Iris pigment epithelial cell (primary cell): ENCODE measurements at places on chromosomes 12 and 14.
A peak's percentile ranks its signal among the peaks of the same experiment; 100 is the strongest.

- DNase-seq, result peak; percentile 95
These were observed 323.8 kb downstream of the RAD51B start for GRCh38 chr14:68143341-68143841.

- DNase-seq, result no peak
These were observed 363.1 kb upstream of the OR4E1 start for GRCh38 chr14:22036541-22037239.

GRCh38 chr14:55398679-55399078 is 13.0 kb downstream of the ATG14 start:
- peak; percentile 97 for DNase-seq

DNA sequence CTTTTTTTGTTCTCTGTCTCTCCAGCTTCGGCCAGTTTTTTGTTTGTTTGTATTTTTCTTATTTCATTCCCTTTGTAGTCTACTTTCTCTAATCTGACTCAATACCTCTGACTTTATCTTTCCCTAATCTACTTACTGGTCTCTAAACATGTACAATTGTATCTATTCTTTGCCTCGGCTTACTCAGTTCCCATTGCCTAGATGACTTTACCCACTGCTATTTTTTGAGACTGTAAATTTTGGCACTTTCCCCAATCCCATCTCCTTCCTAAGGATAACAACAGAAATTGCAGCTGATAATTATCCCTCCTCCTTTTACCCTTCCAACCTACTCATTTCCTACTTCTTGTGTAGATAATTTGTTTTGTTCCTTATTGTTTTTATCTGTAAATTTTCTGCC is 511.1 kb downstream of the RPL10L start:
- no peak for DNase-seq

DNA sequence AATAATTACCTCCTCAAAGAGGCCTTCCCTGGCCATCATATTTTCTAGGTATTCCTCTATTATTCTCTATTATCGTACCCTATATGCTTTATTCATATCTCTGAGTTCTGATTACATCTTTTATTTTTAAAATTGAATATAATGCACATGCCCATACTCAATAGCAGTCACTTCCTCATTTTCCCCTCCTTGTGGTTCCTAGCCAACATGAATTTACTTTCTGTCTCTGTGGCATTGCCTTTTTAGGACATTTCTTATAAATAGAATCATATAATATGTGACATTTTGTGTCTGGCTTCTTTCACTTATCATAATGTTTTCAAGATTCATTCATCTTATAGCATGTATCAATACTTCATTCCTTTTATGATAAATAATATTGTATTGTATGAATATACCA is 74.4 kb upstream of the TRHDE start:
- DNase-seq, result no peak

DNA sequence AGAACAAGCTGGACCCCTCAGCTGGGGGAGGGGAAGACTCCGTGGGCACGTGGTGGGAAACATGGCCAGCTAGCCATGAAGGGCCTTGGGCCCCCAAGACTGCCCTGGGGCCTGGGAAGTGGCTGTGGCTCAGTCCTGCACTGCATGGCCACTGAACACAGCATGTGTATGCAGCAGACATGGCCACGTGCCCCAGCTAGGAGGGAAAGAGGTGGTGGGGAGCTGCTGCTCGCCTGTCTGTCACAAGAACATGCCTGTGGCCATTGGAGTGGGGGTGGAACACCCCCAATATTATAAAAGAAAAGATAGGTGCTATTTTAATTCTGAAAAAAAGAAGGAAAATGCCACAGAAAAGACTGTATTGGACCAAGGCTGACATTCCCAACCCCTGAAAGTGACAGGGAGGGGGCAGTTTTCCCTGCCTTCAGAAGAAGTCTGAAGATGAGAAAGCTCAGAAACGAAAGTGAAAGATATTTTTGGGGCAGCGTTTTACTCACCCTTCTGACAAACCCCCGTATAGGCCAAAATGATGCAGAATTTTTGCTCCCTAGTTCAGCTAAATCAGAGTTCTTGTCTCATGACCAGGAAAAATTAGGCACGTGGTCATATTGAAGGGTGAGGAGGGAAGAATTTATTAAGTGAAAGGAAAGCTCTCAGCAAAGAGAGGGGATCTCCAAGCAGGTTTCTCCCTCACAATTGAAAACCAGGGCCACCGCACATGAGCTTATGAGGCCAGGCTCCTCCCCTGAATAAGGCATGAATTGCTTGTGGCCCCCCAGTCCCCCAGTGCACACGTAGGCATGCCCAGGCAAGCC is 35.2 kb upstream of the PCNX1 start:
- DNase-seq, result no peak

GRCh38 chr14:74712499-74713394 is at the start of the genes AREL1 and FCF1:
TSS of gene AREL1 (minus strand) at chr14:74713080. CDS start at chr14:74685615, 27,465 bp downstream.
TSS of gene FCF1 (plus strand) at chr14:74713144. CDS start at chr14:74713198, 54 bp downstream.
- peak; percentile 91 for DNase-seq

DNA sequence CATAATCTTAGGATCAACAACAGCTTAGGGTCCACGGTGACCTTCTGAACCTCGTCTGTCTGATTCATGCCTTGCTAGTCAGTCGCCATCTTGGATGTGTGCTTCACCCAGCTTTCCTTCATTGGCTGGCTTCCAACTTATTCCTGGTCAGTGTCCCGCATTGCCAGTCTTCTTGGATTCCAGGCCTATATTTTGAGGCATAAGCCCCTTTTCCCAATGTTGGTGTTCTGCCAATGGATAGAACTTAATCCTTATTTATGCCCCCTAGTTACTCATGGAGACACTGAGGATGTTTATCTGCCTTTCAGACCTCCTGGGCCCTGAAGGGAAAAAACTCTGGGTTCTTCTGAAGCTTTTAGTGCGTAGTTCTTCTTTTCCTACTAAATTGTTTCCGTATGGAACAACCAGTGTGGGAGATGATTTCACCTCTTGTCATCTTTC is 5.8 kb downstream of the JDP2 start:
- no peak for DNase-seq

DNA sequence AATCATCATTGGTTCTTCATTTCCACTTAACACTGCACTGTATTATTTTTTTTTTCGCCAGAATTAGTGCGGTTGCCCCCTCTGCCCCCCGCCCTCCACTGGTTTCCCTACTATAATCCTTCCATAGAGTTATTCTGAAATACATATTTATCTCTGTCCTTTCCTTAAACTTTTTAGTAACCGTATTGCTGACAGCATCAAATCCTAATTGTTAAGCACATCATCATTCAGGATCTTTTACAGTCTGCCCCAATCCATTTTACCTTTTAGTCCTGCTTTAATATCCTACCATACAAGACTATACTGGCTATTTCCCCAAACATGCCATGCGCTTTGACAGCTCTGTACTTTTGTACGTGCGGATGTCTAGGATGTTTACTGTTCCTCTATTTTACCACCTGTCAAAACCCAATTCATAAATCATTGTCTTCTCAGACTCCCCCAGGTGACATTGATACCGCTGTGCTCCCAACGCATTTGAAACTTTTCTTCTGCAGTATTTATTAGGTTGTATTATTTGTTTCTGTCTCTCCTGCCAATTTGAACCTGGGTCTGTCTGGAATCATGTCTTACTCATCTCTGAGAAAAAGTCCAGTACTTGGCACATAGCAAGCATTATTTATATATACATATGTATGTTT is 1.0 kb downstream of the FGFR1OP2 start:
- peak; percentile 57 for DNase-seq

- DNase-seq, result peak; percentile 22
These were observed 242.0 kb upstream of the MDGA2 start for GRCh38 chr14:47917344-47917954.

DNA sequence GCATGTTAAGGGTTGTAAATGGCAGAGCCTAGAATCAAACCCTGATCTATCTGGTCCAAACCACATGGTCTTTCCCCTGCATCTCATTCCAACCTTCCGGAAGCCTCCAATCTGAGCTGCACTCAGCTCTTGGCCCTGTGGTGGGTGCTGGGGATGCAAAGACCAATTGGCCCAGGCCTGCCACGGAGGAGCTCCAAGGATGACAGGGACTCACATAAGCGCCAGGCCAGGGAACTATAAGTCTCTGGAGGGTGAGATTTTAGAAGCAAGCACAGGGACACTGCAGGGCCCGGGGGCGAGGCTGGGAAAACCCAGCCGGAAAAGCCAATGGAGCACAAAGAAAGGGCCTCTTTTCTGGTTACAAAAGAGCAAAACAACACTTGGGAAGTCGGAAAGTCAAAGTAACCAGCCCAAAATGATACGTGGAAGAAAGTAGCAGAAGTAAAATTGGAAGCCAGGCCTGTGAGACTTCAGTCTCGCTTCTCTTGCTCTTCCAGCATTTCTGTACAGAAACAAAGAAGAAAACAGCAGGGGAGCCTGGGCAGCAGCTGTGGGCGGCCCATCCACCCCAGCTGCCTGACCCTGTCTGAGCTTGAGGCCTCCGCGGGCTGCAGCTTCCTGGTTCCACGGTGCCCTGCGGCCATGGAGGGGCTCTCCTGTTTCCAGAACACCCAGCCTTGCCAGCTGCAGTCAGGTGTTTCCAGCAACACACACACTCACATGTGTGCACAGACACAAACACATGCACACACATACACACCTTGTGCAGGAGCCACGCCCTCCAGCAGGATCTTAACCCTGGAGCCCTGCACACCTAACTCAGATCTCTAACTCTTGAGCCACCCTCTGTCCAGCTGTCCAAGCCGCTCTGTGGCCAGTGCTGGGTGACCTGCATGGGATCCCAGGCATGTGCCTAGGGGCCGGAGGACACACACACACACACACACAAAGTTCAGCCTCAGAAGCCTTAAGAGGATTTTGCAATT is 178.2 kb downstream of the BCL11B start:
- no peak for DNase-seq

DNA sequence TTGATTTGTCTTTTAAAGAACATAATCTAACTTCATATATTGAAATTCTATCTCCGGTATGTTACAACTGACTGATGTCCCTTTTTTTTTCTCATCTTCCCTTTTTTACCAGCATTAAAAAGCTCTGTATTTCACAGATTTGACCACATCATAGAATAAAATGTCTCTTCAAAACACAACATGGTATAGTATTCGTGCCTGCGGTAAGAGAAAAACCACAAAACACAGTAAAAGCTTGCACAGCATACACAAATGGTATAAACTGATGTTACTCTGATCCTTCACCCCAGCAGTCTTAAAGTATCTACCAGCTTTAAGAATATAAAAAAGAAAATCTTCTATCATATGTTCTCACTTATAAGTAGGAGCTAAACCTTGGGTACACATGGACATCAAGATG is 83.4 kb downstream of the HECTD1 start:
- DNase-seq, result no peak

DNA sequence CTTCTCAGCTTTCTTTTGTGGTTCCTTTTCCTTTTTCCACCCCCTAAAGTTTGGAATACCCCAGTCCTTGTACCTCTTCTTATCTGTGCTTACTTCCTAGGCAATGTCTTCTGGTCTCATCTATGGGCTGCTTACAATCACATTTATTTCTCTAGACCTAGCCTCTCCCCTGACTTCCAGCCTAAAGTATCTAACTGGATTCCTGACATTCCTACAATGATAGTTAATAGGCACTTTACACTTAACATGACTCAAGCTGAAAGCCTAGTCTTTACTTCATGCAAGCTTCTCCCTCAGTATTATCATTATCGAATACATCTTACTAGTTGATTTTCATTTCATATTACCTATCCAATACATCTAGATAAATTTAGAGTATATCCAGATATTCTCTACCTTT is 21.2 kb downstream of the CLECL1 start:
- DNase-seq, result peak; percentile 29

- DNase-seq, result peak; percentile 17
These were observed 46.2 kb downstream of the C14orf132 start for GRCh38 chr14:96085369-96085768.

DNA sequence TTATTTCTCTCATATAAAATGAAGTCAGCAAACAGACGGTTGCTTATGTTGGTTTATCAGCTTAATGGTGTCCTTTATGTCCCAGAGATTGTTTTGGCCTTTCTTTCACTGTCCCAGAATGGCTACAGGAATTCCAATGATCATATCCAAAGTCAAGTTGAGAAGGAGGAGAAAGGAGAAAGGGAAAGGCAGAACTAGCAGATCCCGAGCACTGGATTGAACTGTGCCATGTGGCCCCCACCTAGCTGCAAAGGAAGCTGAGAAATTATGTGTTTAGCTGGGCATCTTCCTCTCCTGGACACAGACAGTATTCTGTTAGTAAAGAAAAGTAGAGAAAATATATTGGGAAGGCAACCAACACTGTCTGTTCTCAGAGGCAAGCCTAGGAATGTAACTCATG is 90.7 kb upstream of the ANO4 start:
- no peak for DNase-seq

DNA sequence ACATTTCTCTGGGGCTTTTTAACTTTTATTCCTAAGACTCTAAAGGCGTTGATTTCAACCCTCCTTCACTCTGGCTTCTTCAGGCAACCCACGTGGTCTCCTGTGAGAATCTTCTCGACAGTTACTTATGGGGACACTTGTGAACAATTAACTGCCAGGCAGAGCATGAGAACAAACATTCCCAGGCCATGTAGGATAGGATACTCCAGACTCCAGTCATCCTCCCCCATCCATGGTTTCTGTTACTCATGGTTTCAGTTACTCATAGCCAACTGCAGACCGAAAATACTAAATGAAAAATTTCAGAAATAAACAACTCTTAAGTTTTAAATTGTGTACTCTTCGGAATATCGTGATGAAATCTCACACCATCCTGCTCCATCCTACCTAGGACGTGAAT is 19.5 kb downstream of the GPR68 start:
- DNase-seq, result peak; percentile 24
